Stimulated activated CD8-positive, alpha-beta memory T cell treated with anti-CD3 and anti-CD28 coated beads, Interleukin-15, amount 100 ng/mL, for 24 hours (primary cell): ENCODE measurements at places on chromosomes 12 and 14.

GRCh38 chr12:47276621-47277309 is 197.0 kb upstream of the AMIGO2 start:
- DNase-seq = no peak

DNA sequence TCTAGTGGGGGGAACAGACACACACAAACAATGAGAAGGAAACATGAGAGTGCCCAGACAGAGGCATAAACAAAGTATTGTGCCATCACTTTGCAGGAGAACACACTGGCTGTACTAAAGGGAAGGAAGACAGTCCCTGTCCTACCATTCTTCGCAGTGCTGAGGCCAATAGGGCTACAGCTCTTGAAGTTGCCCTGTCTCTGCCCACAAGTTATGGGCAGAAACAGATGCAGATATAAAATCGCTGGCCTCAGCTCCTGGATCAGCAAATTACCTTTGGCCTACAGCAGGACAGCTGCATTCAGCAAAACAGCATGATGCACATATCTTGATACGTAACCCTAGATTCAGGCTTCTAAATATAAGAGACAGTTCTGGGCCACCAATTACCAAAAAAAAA is 23.0 kb upstream of the PRKAB1 start:
- no peak for DNase-seq

DNA sequence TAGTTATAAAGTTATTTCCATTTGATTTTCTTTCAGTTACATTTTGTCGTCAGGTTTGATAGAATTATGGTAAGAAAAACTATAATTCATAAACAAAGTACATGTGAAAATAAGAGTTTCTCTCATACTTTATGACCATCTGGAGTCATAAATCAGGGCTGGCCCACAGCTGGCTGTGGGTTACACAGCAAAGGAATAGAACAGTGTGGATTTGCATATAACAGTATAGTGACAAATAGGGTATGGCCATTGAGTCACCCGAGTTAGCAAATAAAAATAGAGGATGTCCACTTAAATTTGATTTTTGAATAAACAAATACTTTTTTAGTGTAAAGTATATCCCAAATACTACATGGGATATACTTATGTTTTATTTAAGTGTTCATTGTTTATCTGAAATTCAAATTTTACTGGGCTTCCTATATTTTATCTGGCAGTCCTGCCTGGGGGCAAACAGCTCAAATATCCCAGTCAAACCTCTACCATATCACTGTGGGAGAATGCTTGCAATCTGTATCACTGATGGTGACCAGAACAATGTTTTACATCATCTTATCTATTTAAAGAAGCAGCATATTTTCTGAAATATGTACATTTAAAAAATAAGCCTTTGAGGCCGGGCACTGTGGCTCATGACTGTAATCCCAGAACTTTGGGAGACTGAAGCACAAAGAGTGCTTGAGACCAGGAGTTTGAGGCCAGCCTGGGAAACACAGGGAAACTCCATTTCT is 65.5 kb downstream of the KSR2 start:
- DNase-seq = no peak

DNA sequence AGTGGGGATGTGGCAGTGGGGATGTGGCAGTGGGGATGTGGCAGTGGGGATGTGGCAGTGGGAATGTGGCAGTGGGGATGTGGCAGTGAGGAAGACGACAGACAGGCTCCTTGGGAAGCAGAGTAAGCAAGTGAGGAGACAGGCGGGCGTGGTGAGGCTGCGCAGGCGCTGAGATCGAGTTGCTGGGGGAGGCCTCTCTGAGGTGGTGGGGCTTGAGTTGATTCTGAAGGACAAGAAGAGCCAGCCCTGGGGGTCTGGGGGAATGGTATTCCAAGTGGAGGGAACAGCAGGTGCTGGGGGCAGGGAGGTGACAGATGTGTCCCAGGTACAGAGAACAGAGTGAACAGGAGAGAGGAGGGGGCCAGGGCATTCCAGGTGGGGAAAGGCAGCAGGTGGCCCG is 33.8 kb upstream of the TSPAN9 start:
- DNase-seq = no peak

- no peak for DNase-seq
Measured at GRCh38 chr12:16130343-16130742, 147.1 kb downstream of the SLC15A5 start.

- no peak for DNase-seq
Measured at GRCh38 chr12:112422531-112422930, 3.8 kb downstream of the PTPN11 start.

DNA sequence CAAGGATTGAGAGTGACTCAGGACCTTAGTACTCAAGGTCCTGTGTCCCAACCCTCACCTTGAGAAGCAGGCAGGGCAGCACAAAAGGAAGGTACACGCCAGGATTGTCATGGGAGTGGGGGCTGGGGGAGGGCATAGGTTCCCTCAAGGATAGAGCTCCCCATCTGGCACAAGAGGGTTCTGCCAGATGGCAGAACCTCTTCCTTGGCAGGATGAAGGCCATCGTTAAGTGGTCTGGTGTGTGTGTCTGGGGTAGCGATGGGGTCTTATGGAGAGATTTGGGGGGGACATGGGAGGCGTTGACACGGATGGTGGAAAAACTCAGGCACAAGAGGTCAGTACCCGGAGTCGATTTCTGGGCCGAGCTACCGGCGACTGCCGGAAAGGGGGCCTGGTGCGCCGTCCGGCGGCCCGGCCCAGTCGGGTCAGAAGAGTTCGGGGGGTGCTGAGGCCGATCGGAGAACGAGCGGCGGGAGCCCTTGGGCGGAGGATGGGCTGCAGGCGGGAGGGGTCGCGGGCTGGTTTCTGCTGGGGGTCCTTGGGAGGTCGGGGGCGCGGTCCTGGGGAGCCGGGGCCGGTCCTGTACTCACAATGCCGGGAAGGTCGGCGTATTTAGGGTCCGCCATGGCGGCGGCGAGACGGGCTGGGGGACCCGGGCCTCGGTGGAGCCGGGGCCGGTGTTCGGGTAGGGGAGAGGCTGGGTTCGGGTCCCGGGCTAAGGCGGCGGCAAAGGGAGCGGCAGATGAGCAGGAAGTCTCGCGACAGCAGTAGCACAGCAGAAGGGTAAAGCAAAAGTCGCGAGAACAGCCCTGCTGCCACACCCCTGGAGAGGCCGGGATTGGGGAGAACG is at the start of gene DCTN2:
Gene DCTN2 (minus strand): TSS at position 755 of the 850 bp plus-strand sequence. CDS start 129 bp downstream, at position 626.
- DNase-seq = peak; percentile 65

DNA sequence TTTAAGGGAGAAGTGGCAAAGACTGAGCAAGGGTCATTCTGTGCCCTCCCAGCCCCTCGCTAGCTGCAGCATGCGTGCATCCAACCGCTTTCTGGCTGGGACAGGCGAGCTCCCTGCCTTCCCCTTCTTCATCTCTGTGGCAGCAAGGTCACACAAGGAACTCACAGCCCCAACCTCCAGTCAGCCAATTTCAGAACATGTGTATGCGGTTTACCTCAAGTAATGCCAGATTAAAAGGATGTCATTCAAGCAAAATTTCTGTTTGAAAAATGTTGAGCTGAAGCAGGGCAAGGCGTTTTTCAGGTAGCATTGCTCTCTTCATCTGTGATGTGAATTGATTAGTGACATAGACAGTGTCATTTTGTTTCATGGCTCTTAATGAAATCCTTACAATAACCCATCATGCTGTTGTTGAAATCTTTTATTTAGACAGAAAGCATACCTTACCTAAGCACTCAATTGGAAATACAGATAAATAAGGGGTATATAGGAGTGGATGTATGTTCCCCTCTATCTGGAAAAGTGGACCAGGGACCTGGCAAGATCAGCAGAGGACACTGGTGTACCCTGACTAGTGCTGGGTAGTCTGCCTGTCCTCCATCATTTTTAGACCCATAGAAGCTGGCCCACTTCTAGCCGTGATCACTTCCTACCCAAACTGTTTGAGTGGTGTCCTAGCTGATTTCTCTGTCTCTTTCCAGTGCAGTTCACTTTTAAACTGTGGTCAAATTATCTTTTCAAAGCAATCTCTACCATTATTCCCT is 82.8 kb upstream of the NEDD1 start:
- no peak for DNase-seq

DNA sequence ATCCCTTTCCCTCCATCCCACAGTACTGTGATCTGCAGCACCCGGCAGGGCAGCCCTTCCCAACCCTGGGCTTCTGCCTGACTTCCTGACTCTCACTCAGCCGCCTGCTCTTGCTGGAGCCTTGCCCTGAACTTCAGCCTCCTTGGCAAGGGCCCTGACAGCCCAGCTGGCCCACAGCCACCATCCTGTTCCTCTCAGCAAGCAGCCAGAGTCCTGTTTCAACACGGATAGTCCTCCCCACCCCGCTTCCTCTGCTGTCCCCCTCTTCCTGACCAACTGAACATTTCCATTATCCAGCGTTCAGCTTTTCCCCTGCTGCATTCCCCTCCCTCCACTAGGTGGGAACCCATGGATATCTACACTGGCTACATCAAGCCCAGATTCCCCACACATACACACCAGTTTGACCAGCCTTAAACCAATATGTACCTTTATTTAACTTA is 74.0 kb upstream of the MDM1 start:
- DNase-seq = no peak

GRCh38 chr14:31244626-31245025 is 37.0 kb upstream of the HECTD1 start:
- DNase-seq = no peak

DNA sequence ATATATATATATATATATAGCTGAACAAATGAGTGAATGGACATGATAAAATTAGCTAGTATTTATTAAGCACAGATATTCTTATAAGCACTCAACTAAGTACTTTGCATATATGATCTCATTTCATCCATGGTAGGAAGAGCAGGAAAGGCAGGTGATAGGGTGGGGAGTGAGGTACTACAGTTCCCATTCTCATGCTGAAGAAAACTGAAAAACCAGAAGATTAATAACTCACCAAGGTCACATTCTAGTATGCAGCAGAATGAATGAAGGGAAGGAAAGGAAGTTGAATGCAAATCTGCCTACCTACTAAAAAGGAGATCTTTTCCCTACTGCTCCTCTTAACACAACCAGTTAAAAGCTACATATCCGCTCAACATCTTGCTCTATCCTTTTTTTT is 298.1 kb upstream of the TMPO start:
- DNase-seq = no peak

- DNase-seq = no peak
Measured at GRCh38 chr12:85352016-85352415, 72.0 kb downstream of the ALX1 start.

DNA sequence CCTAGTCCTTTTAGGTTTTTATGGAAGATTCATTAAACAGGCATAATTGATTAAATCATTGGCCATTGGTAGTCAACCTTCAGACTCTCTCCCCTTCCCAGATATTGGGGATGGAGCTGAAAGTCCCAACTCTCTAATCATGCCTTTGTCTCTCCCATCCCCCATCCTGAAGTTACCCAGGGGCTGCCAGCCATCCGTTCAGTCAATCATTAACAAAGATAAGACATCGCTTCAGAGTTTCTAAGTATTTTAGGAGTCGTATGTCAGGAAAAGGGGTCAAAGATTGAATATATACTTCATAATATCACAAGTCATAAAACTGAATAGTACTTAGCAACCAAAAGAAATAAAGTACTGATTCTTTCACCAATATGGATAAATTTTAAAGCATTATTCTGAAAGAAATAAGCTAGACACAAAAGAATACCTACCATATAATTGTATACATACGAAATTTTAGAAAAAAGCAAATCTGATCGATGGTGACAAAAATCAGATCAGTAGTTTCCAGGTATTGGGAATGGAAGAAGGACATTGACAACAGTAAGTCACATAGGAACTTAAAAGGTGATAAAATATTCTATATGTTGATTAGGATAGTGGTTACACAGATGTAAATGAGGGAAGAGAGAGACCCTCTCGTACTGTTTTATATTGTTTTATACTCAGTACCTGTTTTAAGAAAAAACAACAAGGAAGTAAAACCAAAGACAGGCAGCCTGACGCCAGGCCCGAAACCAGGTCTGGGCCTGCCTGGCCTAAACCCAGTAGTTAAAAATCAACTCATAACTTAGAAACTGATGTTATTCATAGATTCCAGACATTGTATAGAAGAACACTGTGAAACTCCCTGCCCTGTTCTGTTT is 414.4 kb downstream of the DAD1 start:
- no peak for DNase-seq

GRCh38 chr14:106562451-106562850 is 1036.1 kb downstream of the TMEM121 start:
- no peak for DNase-seq

DNA sequence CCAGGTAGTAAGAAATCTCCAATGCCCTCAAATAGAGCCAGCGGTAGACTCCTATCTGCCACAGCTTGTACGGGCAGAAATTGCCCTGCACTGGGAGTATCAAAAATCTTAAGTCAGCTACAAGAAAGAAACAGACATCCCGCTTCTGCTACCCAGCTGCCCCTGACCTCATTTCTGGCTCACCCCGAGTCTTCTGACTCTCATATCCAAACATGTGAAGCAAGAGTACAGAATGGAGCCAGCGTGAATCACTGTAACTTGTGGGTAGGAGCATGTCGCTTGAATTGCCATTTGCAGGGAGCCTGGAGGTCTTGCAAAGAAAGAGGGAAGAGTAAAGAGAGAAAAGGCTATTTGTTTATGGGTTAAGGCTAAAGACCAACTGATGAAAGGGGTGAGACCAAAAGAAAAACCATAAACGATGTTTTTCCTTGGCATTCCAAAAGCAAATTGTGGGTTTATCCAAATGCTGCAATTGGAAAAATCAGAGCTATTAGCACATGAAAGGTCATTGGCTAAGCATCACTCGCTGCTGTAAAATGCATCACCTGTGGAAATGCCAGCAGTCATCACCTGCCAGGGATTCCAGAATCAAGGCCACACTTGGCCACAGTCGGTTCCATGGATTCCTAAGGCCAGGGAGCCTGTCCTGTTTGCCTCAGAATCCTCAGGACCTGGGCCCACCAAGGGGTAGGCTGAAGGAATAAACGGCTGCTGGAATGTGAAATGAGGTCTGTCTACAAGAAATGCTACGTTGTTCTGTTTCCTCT is 86.6 kb downstream of the FOXN3 start:
- DNase-seq = no peak

DNA sequence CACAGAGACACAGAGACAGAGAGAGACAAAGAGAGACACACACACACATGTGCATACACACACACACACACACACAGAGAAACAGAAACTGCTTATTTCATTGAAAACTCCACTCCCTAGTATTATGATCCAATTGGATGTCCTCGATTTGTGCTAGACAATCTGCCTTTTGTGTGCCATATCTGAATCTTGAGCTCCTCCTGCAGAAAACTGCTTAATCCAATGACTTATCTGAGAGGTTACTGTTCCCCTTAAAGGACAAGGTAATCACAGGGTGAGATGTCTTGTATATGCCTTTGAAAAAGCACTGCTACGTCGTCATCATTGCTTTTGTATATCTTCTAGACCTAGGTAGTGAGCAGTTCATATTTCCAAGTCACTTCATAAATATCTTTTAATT is 371.5 kb downstream of the LRIG3 start:
- no peak for DNase-seq

- DNase-seq = no peak
Measured at GRCh38 chr12:6330192-6330591, 11.7 kb downstream of the TNFRSF1A start.

- DNase-seq = no peak
Measured at GRCh38 chr12:69998011-69998410, 173.0 kb downstream of the MYRFL start.

GRCh38 chr12:45130881-45131281 is 80.0 kb upstream of the DBX2 start:
- DNase-seq = no peak
